SW 1271 (cell line): ENCODE measurements at places on chromosomes 7 and 10.

DNA sequence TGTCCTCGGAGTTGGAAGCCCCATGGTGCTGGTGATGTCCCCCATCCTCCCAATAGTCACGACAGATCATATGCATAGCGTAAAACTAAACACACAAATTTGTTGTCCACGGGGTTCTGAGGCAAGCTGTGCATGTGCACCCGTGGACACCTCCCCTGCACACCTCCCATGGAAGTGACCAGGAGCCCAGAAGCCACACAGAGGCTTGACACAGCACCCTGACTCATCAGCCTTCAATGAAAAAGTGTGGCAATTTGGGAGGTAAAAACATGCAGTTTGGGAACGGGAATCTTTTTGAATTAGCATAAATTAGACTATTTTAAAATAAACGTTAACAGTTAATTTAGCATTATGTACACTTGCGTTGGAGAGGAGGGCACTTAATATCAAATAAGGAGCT, 89.2 kb upstream of the NPS start:
- no peak for DNase-seq

DNA sequence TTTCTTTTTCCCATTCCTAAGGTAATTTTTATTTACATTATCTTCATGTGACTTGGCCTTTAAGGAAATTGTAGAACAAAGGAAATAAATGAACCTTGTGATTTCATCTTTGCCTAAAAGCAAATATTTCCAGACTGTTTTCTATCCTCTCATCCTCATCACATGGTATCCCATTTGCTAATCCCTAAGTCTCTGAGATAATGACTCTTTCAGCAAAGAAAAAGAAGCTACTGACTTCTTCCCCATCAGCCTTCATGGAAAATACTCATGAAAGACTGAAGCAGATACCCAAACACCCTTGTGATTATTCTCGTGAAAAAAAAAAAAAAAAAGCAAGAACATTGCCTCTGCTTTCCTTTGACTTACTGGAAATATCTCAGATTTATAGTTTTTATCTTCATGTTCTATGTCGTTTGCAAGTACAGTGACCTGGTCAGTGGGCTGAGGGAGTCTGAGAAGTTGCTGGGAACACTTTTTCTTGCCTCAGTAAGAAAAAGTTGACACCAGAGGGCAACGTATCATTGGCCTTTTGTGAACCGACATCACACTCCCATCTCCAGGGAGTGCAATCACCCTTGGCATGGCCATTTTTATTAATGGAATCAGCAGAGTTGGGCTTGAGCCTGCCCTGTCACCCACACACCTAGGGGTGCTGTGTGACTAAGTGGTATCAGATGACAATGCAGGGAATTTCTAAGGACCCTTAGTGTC, 246.0 kb upstream of the KMT2E start:
- DNase-seq = no peak

GRCh38 chr10:47451998-47452494, 31.9 kb downstream of the ANXA8 start:
- DNase-seq = no peak

GRCh38 chr10:33618196-33618595, 283.7 kb upstream of the NRP1 start:
- no peak for DNase-seq

DNA sequence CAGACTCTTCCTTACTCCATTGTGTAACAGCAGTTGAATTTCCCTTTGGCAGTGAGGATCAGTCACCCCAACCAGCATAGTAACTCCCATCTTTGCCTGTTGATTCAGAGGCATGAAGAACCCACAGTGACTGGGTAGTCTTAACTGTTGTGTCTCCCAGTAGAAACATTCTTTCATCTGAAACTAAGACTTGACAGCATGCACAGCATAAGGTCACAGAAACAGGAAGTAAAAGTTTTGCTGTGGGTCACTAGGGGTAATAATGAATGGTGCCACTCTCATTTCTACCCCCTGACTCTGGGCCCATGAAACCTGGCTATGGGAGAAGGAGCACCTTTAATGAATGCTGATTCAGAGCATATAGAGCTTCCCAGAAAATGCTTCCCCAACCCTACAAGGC, 8.3 kb upstream of the FRMPD2 start:
- DNase-seq = no peak

DNA sequence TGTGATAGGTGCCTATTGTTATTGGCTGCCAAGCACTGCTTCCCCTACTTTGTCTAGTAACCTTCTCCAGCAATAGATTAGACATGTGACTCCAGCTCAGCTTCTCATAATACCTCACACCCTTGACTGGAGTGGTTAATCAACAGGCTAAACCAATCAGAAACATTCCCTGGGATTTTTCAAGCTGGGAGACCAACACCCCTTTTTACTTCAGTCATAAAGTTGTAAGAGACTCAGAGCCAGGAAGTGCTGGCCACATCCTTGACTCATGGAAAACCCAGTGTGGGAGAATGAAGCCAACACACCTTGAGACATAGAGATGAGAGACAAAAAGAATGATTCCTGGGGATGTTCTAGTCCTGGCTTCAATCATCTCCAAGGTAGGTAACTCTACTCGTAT, 62.6 kb upstream of the HECTD2 start:
- DNase-seq = no peak

DNA sequence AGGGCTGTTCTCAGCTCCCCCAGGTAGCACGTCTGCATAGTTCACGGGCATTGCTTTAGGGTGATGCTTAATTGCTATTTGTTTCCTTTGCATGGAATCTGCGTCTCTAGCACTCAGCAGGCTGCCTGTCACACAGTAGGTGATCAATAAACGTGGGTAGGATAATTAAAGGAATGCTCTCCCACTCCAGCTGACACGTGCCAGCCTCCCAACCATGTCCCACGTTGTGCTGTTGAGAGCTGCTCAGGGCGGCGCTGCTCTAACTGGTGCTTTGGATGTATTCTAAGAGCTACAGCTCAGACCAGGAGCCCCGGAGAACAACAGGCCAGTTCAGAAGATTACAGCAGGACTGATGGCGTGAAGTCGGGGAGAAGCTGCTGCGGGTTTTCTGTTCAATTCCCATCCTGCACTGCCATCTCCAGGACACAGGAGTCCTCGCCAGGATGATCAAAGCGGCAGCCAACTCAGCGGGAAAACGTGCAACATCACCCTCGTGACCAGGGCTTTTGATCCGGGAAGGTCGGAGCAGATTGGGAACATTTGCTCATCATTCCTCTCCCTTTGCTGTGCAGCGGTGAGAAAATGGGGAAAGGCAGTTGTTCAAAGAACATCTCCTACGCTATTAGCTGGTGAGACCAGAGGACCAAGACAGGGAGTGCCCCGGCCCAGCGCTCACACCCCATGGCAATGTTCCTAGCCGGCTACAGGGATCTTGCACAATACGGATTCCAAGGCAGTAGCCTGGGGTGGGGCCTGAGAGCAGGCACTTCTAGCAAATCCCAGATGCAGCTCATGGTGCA, 50.5 kb upstream of the FOXK1 start:
- peak; percentile 92 for DNase-seq

- DNase-seq = no peak
Observed at GRCh38 chr10:76026905-76027304, 595.5 kb downstream of the LRMDA start.

DNA sequence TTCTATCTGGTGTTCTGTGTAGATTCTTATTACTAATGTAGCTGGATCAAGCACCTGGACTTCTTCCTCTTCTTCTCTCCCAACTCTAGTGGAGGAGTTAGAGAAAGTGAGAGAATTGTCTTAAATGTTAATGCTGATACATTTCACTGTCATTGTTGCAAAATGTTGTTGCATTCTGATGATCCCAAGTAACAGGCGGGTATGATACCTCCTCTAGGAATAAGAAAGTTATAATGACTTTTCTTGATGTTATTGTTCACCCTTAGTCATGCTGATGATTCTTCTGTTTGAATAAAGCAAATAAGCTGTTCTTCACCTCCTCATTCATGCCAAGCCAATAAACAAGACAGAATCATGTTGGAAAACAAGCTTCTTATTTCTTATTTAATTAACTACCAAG, 9.1 kb downstream of the CHRM2 start:
- DNase-seq = no peak

DNA sequence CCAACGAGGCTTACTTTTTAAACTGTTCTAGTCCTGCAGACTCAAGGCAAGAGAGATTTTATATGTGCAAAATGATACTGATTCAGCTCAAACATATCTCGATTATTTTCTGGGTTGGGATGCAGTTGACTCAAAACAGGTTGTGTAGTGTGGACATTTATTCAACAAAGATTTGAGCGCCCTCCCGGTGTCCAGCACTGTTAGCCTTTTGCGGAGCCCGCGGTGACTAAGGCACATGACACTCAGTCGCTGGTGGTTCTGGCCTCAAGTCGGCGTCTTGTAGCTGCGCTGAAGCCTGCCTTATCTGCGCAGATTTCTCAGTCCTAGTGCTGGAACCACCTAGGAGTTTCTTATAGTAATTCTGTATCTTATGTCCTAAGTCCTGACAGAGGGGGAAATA, 938 bp upstream of the CADPS2 start:
- peak; percentile 59 for DNase-seq

DNA sequence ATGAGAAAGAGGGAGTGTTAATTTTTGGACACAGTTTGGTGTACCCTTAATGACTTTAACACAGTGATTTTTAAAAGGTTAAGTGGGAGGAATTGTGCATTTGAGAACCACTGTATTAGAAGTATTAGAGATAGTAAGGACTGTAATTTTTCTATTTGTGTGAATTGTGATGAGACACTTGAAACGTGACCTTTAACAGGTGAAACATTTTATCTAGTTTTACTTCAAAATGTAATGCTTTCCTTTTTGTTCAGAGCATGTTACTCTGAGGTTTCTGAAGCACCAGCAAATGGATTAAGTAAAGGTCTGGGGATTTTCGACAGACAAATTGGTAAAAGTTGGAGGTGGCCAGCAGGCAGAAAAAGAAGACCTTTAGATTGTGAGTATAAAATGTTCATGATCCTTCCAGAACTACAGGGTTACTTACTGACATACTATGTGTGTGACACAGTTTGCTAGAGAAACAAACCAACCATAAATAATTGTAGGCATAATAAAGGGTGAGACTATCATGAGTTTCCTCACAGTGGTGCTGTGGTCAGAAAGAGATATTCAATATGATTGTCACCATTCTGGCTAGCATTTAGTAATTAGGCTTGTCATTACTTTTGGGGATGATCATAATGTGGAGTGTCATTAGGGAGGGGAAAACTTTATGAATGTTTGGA, 26.1 kb downstream of the LCOR start:
- DNase-seq = no peak

GRCh38 chr7:133723044-133723443, 404.1 kb upstream of the LRGUK start:
- DNase-seq = no peak

GRCh38 chr10:93541402-93542357, 24.8 kb upstream of the FFAR4 start:
- DNase-seq = no peak

DNA sequence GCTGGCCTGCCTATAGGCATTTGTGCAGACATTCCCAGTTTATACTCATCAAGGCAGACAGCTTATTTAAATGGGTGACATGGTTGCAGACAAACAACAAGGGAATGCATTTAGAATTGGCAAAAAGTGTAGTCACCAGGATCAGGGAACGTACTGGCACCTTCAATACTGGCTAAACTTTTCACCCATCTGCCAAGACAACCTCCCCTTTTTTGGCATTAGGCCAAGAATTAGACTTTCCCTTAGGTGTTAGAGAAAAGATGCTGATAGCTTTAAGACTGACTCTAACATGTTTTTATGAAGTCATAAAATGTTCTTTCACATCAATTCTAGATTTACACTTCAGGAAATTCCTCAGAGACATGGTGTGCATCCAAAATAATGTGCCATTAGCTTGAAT, 365.9 kb downstream of the PHTF2 start:
- DNase-seq = no peak

- no peak for DNase-seq
Observed at GRCh38 chr10:57008189-57008588, 647.1 kb upstream of the ZWINT start.

GRCh38 chr10:29546773-29547313, 87.9 kb downstream of the SVIL start:
- no peak for DNase-seq

DNA sequence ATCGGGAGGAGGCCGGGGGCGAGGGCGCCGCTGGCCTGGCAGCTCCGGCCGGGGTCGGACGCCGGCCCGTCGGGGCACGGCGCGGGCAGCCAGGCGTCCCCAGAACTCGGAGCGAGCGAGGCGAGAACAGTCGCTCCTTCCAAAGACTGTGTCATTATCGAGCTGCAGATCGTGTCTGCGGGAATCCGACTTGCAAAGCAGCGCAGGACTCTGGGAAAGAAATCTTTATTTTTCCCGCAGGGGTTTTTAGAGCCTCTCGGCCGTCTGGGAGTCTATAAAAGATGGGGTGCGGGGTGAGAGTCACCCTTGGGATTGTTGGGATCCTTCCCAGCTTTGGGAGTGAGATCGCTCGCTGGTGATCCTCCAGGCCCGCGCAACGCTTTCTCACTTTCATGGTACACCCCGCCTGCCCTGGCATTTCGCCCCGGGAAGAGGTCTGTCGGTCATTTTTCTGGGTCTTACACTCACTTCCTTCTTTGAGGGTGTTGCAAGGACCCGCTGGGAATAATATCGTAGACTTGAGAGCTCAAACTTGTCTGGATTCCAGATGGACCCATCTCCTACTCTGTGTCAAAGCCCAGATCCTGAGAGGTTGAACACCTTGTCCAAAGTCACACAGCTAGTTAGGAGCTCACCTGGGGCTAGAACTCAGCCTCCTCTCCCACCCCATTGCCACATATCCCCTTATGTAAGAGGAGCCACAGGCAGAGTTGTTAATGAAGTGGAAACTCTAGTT, 1.0 kb downstream of the UBTD1 start:
- DNase-seq = no peak

GRCh38 chr10:50152792-50153272, 85.1 kb downstream of the WASHC2A start:
- no peak for DNase-seq

GRCh38 chr10:62689712-62690111, 114.8 kb upstream of the ADO start:
- no peak for DNase-seq

DNA sequence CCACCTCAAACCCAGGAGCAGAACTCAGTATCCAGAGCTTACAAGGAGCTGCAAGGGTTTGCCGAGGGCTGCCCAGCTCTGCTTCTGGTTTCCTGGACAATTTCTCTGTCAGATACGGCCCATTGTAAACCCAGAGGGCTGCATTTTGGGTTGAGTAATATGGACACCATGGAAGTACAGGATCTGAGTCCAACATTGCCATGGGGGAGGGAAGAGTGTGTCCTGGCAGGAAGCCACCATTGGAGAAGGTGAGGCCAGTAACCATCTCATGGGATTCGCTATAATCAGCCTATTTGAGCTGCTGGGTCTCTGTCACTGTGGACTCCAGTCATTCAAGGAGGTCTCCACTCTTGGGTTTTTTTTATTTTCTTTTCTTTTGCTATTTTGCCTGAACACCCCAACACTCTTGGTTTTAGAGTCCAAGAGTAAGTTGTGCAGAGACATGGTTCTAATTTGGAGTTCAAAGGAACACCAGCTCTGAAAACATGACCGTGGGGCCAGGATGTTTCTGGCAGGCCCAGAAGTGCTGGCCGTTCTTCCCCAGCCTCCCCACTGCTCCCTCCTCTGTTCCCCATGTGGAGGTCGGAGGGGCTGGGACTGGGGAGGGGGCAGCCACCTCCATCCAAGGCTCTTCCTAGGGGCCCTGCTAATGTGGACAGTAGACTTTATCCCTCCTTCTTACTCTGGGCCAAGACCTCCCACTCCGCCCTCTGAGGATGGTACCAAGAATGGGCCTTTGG, 46.2 kb downstream of the CHST3 start:
- DNase-seq = no peak
